ENCODE measurements at places on chromosomes 3 and 15.

DNA sequence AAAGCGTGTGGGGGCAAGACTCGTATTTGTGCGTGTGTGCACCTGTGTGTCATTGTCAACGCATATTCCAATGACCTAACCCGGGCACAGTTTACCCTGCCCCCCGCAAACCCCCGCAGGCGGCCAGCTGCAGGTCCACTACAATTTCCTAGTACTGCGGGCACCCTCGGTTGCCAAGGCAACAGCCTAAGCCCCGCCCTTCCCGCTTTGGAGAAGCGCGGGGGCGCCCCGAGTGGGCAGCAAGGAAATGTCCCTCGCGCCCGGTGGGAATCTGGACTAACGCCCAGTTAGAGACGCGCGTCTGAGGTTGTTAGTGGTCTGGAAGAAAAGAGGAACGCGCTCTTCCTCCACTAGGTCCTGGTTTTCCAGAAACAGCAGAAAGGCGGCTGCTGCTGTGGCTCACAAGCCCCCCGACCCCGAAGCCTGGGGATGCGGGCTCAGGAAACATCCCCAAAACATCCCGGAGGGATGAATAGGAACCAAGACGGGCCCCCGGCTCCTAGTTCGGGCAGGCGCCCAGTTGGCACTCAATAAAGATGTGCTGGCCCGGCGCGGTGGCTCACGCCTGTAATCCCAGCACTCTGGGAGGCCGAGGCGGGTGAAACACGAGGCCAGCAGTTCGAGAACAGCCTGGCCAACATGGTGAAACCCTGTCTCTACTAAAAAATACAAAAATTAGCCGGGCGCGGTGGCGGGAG lies 1.1 kb downstream of the ABHD14A start:
- no peak for DNase-seq

DNA sequence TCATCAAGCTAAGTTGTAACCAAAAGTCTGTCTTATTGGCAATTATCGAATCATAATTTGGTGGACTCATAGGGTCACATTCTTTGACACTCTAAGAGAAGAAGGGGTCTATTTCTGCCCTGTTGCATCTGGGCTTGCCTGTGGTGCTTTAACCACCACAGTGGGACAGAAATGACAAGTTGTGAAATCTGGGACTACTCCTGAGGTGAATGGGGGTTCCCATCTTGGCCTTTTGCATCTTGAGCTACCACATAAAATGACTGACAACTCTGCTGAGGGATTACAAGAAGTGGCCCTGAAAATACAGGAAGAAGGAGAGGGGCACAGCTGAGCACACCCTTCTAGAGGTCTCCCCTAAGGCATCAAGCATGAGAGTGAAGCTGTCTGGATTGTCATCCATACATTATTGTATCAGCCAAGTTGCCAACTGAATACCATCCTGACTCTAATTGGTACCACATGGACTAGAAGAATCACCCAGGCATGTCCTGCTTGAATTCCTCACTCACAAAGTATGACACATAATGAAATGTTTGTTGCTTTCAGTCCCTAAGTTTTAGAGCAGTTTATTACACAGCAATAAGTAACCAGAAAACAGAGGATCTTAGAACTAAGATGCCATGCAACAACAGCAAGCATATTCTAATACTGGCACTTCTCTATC lies 306.5 kb downstream of the ROBO1 start:
- DNase-seq, result no peak

DNA sequence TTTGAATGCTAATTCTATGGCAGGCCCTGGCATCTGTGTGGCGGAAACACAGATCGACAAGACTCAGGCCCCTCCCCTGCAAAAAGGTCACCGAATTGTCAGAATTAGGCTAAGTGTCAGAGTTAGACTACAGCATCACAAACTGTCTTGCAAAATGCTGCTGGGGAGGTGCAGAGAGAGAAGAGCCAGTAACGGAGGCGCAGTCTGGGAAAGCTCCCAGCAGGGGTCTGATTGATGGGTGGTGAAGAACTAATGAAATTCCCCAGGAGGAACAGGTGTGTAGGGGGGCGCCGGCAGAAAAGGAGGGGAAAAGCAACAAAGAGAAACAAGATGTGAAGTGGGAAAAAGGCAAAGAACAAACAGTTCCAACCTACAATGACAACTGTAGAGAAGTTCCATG lies 72.7 kb upstream of the TAMM41 start:
- no peak for DNase-seq

DNA sequence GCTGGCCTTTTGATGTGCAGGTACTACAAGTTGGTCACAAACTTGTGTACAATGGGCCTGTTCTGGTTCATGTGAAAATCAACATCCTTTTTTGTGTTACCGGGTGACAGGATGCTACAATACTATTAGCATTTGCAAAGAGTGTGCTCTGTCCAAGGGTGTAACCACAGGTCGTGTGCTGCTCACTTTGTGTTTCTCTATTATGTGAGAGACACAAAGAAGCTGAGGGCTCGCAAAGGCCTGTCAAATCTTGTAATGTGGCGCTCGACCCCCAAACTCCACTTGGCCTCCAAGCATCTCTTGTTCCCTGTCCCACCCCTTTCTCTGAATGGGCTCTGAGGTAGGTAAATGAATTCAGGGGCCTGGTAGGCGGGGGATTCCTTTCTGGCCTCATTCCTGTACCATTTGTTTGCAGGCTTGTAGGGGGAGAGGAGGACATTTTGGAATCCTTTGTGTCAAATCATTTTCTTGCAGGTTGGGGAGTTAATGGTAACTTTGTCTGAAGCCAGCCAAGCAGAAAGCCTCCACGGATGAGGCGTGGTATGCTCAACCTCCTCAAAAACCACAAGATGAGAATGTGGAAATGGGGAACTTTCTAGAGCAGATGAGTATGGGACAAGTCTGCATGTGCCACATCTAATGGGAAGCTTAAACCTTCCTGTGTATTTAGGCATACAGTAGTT lies 109.1 kb downstream of the OPA1 start:
- no peak for DNase-seq

DNA sequence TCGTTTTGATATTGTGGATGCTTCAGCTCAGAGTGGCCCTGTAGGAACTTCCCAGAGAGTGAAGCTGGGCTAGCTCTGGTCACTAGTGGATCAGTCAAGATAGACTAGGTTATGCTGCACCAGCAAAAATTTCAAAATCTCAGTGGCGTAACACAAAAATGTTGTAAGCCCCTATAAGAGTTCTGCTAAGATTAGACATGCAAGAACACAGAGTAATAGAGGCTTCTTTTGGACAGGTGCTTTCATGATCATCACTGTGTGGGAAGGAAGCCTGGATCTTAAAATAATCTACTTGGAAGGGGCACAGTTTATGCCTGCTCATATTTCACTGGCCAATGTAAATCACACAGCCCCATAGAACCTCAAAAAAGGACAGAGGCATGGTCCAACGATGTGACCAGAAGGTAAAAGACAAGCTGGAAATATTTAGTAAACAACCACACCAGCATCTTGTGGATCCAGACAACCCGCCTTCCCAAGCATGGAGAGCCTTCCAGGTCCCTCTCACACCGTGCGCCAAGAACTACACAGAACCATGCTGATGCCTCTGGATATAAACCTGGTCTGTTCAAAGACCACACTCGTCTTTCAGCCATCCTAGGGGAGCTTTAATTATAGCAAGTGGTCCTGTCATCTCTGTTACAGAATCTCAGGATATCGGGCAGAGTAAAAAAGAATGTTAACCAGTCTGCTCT lies 554.3 kb downstream of the EPHB1 start:
- DNase-seq, result no peak

Measured in CD4-positive, alpha-beta memory T cell (primary cell).